Stimulated activated CD8-positive, alpha-beta memory T cell treated with anti-CD3 and anti-CD28 coated beads, Interleukin-15, amount 100 ng/mL, for 4 hours (primary cell): ENCODE measurements at places on chromosomes 2 and 18.

DNA sequence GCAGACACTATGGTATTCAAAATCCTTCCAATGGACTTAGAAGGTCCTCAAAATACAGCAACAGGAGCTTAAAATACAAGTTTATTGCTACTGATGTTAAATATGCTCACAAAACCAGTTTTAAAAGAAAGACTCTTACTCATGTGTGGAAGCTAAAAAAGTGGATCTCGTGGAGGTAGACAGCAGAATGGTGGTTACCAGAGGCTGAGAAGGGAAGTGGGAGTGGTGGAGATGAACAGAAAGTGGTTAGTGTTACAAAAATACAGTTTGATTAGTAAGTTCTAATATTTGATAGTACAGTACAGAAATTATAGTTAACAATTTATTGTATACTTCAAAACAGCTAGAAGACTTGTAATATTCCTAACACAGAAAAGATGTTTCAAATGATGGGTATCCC lies 12.1 kb downstream of the ADAM17 start:
- DNase-seq: no peak

DNA sequence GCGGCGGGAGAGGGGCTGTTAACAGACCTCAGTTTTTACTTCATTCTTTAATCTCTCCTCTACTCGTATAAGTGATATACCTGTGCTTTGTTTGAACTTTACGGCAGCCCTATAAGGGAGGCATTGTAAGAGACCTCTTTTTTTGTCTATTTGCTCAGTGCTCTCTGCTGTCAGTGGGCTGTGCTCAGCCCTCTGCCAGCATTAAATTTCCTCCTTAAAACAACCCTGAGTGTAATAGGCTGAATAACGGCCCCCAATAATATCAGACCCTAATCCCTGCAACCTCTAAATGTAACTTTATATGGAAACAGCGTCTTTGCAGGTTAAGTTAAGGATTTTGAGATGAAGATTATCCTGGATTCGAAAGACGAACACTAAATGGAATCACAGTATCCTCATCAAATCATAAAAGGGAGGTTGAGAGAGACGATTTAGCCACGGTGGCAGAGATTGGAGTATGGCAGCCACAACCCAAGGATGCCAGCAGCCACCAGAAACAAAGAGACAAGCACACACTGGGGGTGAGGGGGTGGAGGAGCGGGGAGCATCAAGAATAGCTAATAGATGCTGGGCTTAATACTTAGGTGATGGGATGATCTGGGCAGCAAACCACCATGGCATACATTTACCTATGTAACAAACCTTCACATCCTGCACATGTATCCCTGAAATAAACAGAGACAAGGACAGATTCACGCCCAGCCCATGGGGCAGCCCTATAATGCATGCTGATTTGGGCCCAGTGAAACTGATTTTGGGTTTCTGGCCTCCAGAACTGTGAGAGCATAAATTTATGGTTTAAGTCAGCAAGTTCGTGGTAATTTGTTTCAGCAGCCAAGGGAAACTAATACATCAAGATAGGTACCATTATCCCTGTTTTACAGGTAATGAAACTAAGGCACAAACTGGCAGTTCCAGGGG lies 894 bp upstream of the FARSB start:
- DNase-seq: no peak

DNA sequence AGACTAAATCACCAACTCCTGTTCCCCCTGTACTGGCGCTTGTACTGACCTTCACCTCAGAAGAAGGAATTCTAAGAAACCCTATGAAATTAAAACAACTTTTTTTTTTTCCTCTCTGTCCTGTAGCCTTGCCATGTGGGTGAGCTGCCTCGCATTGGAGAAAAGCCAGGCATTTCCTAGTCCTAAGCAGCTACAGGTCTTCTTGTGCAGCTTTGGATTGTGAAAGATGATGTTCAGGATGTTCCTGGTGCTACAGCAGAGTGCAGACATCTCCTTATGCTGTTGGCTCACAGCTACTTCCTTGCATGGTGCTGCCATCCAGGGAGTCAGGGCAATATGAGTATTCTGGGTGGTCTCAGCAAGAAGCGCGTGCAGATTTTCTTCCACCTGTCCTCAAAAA lies 11.9 kb downstream of the PIK3C3 start:
- no peak for DNase-seq

- no peak for DNase-seq
These were observed 58.5 kb upstream of the COPS8 start for GRCh38 chr2:237026981-237027711.

DNA sequence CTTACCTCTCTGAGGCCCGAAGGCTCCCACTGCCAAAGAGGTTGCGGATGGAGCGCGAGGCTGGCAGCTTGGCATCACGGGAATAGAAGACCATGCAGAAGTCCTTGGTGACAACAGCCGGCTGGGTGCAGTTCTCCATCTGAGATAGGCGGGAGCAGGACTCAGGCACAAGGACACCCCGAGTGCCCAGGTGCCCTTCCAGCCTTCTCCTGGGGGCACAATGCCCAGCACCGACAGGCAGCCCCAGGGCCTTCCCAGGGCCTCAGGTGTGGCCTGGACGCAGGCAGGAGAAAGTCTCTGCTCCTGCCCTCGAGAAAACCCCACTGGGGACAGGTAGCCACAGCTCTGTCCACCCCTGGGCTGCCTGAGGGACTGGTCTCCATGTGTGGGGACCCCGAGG lies 33.6 kb downstream of the AQP12A start:
- no peak for DNase-seq

GRCh38 chr2:17010104-17010503 lies 344.5 kb upstream of the CYRIA start:
- no peak for DNase-seq

DNA sequence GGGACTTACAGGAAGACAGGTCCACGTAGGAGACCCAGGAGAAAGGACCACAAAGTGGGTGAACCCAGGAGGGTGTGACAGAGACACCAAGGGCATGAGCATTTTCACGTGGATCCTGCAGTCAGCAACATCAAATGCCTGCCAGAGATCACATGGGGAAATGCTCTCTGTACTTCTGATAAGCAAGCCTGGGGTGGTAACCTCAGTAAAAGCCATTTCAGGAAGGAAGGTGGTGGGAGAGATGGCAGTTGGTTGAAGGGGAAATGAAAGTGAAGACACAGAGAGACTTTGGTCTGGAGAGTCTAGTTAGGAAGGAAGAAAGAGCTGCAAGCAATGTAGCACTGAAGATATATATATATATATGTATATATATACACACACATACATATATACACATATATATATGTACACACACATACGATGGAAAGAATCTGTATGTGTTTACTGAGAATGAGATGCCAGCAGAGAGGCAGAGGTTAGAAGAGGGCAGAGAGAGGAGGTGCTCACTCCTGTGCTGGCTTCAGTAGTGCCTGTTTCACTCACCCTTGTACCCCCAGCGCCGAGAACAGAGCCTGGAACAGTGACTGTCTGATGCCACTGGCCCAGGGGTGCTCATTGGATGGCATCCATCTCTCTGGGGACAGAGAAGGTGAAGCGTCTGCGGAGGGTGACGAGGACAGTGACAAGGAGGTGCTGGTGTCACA lies 314.9 kb downstream of the AFF3 start:
- DNase-seq: no peak

DNA sequence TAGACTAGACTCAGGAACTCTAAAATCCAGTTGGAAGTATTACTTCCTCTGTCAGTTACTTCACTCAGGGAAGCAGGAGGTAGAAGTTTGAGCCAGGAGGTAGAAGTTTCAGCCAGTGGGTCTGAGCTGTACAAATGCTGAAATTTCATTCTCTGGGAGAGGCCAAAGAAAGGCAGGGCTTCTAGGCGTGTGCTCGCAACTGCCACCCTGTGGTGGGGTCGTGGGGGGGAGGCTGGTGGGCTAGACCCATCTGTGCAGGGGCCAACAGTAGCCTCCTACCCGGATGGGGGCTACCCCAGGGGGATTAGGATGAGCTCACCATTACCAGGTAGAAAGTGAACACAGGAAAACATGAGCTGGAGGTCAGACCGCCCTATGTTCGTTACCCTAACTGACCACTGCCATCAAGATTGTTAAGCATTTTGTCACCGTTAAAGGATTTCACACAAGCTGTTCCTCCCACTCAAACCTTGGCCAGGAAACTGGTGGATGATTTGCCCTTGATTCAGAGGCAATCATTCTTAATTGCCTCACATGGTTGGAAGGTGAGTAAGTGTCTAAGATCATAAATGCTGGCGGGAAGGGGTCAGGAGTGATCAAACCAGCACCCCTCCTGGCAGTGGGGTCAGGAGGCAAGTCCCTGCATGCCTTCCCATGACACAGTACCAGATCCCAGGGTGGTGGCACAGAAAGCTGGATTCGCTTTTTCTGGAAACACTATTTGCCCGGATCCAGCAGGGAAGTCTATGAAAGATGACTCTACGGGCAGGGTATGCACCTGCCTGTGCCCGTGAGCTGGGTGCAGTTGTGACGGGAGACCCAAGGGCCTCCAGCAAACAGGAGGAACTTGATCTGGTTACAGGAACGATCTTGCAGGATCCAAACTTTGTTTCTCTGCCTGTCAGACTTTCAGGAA lies 5.2 kb upstream of the FHL2 start:
- no peak for DNase-seq

- DNase-seq: no peak
These were observed 116.8 kb upstream of the EPC2 start for GRCh38 chr2:148527488-148528340.

DNA sequence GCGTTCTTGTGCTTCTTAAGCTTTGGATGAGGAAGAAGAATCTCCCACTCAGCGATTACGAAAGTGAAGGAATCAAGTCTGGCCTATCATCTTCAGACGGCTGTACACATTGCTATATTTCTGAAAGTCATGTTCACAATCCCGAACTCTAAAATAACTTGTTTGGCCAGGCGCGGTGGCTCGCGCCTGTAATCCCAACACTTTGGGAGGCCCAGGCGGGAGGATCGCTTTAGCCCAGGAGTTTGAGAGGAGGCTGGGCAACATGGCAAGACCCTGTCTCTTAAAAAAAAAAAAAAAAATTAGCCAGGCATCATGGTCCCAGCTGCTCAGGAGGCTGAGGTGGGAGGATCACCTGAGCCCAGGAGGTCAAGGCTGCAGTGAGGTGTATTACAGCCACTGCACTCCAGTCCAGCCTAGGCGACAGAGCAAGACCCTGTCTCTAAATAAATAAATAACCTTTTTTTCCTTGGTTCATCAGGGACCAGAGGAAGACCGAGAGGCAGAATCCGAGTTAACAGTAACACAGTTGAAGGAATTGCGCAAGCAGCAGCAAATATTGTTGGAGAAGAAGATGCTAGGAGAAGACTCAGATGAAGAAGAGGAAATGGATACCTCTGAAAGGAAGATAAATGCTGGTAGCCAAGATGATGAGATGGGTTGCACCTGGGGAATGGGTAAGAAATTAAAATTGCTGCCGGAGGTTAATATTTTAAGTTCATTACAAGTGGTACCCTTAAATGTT lies 1.1 kb downstream of the SLC4A1AP start:
- DNase-seq: no peak

DNA sequence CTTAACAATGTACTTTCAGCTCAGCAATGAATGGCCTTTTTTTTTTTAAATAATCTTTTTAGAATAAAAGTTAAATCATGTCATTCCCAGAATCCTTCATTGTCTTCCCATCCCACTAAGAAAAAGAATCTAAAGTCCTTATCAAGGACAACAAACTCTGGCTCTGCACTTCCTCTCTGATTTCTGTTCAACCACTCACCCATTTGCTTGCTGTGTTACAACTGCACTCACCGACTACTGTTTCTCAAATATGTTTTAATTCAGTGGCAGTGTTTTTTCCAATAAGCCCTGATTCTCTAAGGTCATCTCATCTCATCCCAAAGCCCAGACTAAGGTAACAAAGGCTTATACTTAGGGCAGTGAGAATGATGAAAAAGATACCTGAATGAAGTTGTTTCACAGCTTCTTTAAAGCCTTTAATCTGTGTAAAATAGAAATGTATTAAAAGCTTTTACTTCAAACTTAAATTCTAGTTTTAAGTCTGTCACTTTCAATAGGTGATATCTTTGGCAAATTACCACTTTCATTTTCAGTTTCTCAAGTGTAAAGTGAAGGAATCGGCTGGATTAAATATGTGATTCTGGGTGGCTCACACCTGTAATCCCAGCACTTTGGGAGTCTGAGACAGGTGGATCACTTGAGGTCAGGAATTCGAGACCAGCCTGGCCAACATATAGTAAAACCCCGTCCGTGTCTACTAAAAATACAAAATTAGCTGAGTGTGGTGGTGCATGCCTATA lies 87.6 kb downstream of the RBBP8 start:
- DNase-seq: no peak
